ENCODE measurements at places on chromosomes 7 and 10.
A peak's percentile ranks its signal among the peaks of the same experiment; 100 is the strongest.

GRCh38 chr10:95435548-95436279, 125.5 kb downstream of the SORBS1 start:
- DNase-seq: no peak

DNA sequence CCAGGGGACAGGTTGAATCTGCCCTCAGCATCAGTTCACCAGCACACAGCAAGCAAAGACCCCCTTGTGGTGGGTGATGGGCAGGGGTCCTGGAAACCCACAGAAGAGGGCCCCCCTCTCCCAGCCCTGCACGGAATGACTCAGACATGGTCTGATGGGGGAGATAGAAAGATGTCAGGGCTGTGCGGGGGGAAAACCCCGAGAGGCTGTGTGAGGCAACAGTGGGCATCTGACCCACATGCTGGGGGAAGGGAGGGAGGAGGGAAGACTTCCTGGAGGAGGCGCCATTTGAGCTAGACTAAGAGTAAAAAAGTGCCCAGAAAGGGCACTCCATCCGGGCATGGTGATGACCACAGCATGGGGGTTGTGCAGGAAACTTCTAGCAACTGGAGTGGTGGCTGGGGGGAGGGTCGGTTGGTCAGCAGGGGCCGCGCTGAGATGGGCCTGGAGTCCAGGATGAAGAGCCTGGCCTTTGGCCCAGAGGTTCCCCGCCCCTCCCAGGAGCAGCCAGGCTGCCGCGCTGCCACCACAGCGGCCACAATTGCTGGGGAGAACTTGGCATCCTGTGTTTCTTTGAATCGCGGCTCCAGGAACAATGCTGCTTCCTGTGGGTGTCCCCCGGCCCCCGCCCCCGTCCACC, 2.5 kb downstream of the LFNG start:
- DNase-seq: no peak

GRCh38 chr10:1667392-1667791, 69.9 kb downstream of the ADARB2 start:
- no peak for DNase-seq

GRCh38 chr10:89649051-89649450, 4.0 kb upstream of the PANK1 start:
- DNase-seq: no peak

GRCh38 chr7:31073326-31074119, 21.4 kb downstream of the ADCYAP1R1 start:
- DNase-seq: no peak

DNA sequence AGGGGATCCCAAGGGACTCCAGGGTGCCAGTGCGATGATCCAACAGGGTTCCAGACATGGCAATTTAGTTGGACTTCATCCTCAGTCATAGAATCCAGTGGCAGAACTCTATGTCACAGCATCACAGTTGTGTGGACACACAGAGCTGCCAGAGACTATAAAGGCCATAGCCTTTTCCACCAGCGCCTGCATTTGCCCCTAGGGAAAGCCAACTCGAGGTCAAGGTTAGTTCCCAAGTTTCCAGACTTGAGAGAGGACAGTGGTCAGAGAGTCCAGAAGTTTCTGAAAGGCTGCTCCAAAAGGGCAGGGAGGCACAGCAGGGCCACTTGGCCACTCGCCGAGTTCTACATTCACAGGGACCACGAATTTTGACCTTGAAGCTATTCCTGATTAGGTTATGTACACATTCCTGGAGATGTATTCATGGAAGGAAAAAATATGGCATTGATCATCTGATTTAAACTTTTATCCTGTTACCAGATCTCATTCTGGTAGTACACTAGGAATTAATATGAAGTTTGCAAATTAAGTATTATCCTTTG, 170.1 kb downstream of the KCNMA1 start:
- no peak for DNase-seq

GRCh38 chr7:74017125-74017524, 10.8 kb upstream of the ELN start:
- no peak for DNase-seq

DNA sequence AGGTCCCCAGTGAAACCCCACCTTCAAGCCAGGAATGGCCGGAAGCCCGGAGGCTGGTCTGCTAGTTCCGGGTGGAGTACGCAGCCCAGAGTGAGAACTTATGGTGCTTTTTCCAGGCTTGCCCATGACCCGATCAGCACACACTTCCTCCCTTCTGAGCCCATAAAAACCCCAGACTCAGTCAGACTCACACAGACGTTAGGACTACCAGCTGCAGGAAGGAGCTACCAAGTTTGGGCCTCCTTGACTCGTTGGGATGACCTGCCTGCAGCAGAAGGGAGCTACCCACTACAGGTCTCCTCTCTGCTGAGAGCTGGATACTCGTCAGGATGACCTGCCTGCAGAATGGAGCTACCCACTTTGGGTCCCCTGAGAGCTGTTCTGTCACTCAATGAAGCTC, 39.1 kb downstream of the SCRN1 start:
- DNase-seq: no peak

- no peak for DNase-seq
These were observed 296.9 kb downstream of the ADRA2A start for GRCh38 chr10:111373696-111374095.

- DNase-seq: no peak
These were observed 93.0 kb upstream of the ODAD2 start for GRCh38 chr10:28091913-28092312.

DNA sequence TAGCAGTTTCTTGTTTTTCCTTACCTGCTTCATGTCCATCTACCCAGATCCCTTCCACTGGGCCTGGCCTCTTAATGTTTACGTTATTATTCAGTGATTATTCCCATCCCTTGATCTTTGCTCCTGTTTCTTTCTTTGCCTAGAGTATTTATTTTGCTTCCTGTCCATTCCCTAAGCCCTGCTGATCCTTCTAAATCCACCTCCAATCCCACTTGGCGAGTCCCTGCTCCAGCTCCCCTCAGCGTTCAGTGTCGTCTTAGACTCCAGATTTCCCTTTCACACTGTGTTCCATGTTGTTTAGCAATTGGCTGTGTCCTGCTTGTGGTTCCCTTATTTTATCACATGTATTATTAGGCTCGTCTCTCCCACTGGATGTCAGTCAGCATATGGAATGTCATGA, 7.3 kb downstream of the PPP2R2D start:
- no peak for DNase-seq

- no peak for DNase-seq
These were observed 125.8 kb upstream of the GAD2 start for GRCh38 chr10:26090762-26091161.

DNA sequence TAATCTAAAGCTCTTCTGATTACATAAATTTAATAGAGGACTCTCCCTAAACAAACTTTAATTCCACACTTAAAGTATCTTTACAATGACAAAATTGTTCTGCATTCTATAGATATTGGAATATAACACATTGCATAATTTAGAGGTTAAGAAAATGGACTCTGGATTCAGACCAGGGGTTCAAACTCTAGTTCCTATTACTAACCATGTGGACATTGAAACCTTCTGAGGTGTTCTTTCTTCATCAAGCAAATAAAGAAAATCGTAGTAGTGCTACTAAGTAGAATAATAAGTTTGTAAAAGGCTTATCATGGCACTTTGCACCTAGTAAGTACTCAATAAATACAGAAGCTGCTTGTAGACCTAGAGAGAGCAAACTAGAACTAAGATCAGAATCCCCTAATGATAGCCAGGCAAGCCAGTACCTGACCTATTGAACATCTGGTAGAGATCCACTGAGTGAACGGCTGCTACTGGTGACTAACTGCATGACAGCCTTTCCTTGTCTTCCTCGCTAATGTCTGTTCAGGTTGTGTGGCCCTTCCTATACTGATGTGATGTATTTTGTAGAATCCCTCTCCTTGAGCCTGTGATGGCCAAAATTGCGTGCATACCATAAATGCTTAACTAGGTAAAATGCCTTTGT, 430.3 kb downstream of the KCNMA1 start:
- DNase-seq: no peak

- no peak for DNase-seq
These were observed 1.6 kb upstream of the SPAG6 start for GRCh38 chr10:22343731-22344130.

GRCh38 chr7:101200862-101201599, at the start of gene MOGAT3:
Gene MOGAT3 (minus strand): TSS chr7:101201036. CDS start chr7:101200854, 182 bp downstream.
- no peak for DNase-seq

GRCh38 chr7:69896121-69896520, 297.8 kb downstream of the AUTS2 start:
- DNase-seq: no peak

DNA sequence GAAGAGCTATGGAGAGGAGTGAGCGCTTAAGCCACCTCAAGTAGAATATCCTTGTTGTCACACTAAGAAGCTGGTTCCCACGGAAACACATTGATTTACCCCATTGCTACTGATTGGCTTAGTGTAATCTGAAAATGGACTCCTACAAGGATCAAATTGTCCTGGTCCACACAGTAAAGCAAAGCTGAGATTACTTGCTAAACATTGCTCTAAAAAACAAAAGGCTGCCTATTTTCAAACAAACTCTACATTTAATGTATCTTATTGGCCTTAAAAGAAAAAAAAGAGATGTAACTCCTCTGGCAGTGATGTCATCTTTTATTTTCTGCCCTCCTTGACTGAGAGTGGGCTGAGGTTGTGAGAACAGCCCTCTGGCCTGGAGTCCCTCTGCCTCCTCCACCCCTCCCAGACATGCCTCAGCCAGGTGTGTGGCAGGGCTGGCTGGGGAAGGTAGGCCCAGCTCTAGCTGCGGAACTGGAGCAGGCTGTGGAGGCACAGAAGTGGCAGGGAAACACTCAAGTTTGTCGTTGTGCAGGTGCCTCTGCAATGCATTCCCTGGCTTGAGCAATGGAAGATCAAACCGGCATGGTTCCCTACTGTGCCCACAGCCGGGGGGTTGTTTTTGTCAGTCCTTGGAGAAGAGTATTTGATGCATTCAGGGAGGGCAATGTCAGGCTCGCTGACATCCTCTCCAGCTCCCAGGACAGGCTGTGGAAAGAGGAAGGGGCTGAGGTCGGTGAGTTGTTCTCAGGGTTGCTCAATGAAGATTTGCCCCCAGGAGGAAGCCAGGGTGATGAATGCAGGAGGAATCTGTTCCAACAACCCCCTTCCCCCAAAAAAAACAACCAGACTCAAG, 9.1 kb downstream of the KLF6 start:
- DNase-seq: no peak

DNA sequence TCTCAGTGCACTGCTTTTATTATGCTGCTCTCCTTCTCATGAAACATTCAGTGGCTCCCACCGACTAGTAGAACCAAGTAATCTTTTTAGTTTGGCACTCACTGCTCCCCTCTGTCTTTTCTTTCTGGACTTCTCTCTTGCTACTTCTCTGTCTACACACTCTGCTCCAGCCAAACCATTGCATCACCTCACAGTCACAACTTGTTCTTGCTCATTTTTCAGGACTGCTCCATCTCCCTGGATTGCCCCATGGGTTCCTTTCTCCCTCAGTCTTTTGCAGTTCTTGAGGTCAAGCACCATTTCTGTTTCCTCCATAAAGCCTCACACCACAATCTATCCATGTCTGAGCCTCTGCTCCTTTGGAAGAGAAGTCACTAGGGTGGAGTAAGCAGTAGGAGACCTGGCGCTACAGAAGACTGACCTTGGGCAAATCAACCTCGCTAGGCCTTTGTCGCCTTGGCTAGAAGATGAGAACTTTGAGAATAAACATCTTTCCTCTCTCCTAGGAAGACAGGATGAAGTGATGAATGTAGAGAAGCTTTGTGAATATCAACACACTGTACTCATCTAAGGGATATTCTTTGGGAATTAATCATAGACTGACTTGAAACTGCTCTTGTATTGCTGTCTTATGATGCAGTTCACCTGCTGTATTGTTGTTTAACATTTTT, 186.2 kb downstream of the LRMDA start:
- no peak for DNase-seq

GRCh38 chr7:154767142-154767541, 235.8 kb downstream of the PAXIP1 start:
- no peak for DNase-seq

DNA sequence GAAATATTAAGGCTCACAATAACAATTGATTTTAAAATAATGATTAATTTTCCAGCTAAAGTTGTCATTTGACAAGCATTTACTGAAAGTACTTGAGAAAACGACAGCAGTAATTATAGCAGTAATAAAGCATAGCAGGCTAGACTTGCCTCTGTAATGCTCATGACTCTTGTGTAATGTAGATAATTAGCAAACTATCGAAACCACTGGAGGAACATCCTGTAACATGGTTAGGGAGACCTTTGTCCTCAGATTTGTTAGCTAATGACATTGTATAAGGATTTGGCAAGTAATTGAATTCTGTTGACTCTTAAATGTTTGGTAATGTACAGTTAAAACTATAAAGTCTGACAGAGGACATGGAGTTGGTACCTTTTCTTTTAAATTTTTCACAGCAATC, 24.8 kb downstream of the ARL4A start:
- no peak for DNase-seq

DNA sequence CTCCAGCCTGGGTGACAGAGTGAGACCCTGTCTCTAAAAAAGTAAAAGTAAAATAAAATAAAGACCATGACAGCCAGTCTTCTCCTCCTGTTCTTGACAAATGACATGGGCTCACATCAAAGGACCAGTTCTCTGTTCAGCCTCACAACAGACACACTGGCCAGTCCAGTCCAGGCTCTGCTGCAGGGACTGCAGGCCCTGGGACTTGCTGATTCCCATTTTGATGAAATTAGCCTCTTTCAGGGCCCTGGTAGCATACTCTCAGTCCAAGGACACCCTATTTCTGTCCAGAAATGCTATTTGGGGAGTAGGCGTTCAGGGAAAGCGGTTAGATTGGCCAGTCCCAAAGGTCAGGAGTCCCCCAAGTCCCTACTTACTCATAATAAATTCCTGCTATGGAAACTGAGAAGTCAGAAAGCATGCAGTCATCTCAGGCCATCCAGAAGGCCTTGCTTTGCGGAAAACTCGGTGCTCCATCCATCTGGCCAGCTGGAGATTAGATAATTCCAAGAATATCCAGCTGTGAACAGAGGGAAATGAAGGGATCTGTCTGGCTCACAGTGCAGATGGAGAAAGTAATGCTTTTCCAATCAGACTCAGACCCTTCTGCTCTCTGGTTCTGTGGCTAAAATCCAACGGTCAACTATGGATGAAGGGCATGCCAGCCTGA, 74.4 kb downstream of the RAB11FIP2 start:
- no peak for DNase-seq

- DNase-seq: peak; percentile 29
These were observed 276.9 kb downstream of the CSTF2T start for GRCh38 chr10:51422311-51423120.

DNA sequence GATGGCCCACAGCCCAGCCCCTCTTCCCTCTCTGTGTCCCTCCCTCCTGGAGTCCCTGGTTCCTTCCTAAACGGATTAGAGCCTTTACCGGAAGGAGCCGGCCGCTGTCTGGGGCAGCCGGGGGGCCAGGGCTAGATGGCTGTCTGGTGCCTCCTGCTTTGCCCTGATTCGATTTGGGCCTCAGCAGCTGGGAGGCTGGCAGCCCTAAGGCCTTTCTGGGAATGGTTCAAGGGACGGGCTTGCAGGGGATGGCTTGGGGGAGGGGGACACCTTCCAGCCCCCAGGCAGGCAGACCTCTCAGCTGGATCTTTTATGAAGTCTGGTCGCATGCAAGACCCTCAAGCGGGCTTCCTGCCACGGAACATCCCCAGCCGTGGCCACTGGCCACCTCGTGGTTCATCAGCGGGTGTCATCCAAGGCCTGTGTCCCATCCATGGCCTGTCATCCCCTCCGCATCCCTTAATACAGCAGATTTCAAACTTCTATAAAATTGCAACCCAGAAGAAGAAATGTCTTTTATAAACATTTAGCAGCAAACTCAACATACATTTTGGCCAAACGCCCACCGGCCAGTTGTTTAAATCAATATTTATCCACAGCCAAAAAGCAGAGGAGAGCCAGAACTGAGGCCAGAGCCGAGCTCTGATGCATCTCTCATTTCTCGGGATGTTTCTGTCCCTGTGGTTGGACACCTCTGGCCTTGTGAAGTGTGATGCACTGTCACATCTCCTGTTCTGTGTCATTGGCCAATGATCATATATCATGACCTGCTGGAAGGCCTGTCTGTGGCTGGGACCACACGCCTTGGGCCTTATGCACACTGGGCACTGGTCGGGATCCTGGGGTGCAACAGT, 52.0 kb downstream of the GTF2IRD1 start:
- DNase-seq: no peak

Data from AG09309 (cell line).